ENCODE measurements at places on chromosomes 2 and 18.

GRCh38 chr2:40370007-40370395 lies 81.9 kb downstream of the SLC8A1 start:
- DNase-seq: peak; percentile 77

DNA sequence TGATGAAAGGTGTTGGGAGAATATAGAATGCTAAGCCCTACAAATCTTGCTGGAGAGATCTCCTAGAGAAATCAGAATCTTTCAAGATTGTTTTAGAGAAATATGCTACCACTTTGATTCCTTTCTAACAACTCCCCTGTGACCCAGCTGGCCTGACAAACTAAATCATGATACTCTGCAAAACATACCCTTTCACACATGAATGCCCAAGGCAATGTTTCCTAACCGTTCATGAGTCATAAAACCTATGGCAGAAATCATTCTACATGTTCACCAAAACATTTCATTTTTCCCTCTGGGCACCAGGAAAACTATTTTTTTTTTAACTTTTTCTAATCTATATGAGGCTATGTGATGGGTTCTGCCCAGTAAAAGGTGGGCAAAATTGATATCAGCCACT lies 77.8 kb upstream of the SETBP1 start:
- DNase-seq: peak; percentile 69

GRCh38 chr18:75246721-75247610 lies 36.4 kb downstream of the TSHZ1 start:
- DNase-seq: no peak

- DNase-seq: no peak
Observed at GRCh38 chr2:218824004-218824403, 7.6 kb downstream of the PRKAG3 start.
